ENCODE measurements at places on chromosomes 2 and 18.

DNA sequence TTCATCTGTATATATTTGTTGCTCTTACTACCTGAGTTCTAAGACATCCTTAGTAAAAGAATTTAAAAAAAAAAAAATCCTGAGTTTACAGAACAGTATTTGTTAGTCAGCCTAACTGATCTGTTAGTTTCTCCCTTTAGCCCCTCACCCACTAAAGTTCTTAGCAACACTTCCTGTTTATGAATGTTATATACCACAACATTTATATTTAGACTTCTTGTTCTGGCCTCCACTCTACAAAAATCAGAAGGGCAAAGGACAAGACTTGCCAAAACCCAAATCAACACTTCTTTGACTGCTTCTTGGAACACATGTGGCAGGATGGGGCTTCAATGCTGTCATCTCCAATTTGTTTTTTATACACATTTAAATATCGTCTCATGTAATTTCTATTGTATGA lies 71.1 kb downstream of the MGAT5 start:
- DNase-seq: no peak

DNA sequence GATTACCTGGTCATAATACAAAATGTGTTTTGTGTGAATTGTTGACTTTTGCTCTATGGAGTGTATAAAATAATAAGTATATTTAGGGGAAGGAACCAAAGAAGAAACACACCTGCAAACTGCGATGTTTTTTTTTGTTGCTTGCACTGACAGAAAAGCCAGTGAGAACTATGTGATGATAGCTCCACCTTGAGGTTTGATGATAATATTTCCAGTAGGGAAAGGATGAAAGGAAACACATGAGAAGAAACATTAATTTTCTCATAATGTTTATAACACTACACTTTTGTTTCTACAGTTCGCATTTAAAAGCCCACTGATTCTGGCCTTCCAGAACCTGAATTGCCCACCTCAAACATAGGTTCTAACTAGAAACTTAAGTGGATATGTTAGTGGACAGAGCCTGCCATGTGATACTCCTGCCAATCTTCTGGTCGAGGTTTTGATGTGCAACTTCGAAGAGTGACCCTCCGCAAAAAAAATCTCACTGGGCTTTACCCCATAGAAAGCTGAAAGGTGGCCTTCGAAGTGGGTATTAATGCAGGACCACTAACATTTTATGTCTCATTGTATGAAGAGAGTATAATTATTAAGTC lies 476.4 kb upstream of the SPHKAP start:
- no peak for DNase-seq

- no peak for DNase-seq
These were observed 165.2 kb upstream of the EPC2 start for GRCh38 chr2:148479398-148479797.

GRCh38 chr2:69780921-69781320 lies 39.0 kb downstream of the ANXA4 start:
- DNase-seq: no peak

- no peak for DNase-seq
These were observed 542.6 kb downstream of the ZEB2 start for GRCh38 chr2:143977356-143977755.

- no peak for DNase-seq
These were observed 1.1 kb downstream of the PRLH start for GRCh38 chr2:237567276-237568029.

- DNase-seq: no peak
These were observed 270.2 kb upstream of the RAB6C start for GRCh38 chr2:129709001-129709955.

DNA sequence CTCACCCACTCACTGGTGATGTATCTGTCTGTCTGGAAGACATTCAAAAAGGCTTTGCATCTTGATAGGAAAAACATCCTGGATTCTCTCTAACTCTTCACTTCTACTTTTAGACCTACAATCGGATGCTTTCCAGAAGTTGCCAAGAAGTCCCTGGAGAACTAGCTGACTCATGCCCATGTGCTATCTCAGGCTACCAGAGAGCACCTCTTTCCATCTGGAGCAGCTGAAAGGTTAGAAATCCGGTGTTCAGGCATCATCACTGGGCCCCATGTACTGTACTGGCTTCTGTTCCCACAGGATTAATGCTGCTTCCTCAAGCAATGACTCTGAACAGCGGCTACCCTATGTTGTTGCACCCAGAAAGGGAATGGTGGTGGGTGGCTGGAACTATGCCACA lies 259.0 kb downstream of the NBAS start:
- DNase-seq: no peak

GRCh38 chr2:29273004-29273684 lies 157.9 kb downstream of the CLIP4 start:
- DNase-seq: no peak

DNA sequence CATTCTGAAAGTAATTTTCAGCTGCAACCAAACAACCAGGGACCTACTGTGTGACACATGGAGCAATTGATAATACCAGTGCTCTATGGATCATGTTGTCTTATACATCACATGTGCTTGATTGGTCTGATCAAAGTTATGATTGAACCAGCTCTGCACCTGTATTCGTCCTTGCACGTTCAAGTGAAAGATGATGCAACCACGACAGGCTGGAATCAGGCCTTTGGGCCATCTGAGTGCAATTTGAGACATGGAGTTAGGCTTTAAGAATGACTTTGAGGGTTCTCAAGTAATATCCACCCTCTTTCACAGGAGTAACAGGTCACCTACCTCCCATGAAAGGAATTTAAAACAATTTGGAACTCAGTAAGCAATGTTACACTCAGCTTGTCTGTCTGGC lies 165.2 kb downstream of the SLC8A1 start:
- DNase-seq: no peak

DNA sequence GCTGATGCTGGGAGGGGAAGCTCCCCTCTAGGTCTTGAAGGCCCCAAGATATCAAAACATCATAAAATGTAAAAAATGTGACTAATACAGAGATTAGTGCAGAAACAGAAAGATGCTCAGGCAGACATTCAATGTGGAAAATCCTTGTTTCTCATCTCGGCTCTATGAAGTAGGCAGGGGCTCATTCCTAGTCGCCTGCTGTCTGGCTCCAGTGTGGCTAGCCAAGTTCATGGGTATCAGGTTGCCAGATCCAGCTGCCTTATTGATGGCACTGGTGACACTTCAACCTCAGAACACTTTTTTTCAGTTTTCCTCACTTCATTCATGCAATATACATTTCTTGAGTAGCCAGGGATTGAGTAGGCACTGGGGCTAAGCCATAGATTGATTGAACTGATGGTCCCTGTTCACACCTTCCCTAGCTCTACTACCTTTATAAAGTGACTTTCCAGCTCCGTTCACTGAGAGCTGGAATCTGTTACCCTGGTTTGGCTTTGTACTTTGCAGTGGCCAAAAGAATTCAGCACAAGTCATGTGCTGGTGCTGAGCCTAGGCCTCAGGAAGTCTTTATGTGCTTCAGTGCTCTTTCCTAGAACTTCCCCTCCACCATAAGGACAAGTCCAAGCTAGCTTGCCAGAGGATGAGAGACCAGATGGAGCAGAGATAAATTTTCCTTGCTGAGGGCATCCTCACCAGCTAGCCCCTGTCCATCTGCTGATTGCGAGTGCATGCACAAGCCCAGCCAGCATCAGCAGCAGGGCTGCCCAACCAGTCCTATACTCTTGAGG lies 373.6 kb upstream of the ST6GAL2 start:
- DNase-seq: no peak

DNA sequence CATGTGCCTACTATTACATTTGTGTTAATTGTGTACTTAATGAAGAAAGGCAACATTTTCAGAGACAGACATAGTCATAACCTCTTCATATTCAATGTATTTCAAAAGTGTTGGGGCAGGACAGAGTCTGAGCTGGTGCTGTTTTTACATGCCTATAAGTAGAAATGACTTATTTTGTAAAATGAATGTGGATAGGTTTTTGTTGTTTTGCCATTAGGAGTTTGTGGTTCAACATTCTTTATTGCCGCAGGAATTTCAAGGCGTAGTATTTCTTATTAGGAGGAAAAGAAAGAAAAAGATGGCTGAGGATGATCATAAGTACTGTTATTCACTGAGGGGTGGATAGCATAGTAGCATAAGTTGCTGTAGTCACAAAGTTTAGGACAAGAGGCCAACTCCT lies 21.2 kb upstream of the ASXL3 start:
- no peak for DNase-seq

GRCh38 chr2:164745012-164745797 lies 96.4 kb downstream of the COBLL1 start:
- no peak for DNase-seq

DNA sequence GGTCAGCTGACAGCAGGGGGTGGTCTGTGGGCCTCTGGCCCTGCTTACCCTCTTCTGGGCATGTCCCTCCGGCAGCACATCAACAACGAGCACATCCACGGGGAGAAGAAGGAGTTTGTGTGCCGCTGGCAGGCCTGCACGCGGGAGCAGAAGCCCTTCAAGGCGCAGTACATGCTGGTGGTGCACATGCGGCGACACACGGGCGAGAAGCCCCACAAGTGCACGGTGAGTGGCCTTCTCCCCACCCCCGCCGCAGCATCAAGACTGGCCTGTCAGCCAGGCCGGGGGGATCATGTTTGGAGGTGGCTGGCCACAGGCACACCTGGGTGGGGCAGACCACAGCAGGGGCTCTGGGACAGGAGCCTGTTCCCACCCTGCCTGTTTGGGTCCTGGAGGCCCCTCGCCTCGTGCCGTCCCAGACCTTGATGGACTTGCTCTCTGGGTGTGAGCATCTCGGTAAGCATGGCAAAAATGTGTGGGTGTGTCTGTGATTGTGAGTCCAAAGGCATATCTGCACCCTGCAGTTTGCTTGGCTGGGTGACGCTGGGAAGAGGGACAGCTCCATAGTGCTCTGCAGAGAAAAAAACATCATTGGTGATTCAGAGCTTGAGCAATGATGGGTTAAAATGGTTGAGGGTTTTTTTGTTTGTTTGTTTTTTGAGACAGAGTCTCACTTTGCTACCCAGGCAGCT lies 242.8 kb downstream of the GLI2 start:
- DNase-seq: no peak

DNA sequence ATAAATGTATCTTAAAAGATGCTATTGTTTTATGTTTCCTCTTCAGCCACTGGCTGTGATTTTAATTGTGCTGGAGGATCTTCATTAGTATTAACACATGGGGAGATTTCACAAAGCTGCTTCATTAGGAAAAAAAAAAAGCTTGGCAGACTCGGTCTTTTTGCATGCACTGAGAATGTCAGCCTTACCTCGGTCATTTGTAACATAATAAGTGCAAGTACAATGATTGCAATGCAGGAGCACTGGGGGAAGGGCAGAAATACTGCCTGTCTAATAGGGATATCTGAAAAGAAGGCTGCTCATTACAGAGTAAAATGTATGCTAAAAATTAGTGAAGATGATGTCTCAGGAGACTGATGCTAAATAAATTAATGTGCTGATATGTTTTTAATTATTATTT lies 1.3 kb upstream of the BAZ2B start:
- DNase-seq: no peak

DNA sequence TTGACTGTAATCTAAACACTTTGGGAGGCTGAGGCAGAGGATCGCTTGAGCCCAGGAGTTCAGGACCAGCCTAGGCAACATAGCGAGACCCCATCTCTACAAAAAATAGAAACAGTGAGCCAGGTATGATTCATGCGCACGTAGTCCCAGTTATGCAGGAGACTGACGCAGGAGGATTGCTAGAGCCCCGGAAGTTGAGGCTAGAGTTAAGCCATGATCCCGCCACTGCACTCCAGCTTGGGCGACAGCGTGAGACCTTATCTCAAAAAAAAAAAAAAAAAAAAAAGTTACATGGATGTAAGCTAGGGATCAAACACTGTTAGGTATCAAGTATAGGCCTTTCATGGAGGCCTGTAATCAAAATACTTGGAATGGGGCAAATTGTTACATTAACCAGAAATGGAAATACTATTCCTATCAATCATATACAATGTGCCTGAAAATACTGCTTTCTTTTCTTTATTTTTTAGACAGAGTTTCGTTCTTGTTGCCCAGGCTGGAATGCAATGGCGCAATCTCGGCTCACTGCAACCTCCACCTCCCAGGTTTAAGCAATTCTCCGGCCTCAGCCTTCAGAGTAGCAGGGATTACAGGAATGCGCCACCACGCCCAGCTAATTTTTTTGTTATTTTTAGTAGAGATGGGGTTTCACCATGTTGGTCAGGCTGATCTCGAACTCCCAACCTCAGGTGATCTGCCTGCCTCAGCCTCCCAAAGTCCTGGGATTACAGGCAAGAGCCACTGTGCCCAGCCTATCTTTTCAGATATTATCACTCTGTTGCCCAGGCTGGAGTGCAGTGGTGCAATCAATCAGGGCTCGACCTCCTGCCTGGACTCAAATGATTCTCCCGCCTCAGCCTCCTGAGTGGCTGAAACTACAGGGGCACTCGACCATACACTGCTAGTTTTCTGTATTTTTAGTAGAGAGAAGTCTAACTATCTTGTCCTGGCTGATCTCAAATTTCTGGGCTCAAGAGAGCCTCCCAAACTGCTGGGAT lies 27.2 kb downstream of the XPO1 start:
- no peak for DNase-seq

- no peak for DNase-seq
These were observed 78.3 kb downstream of the BCL2 start for GRCh38 chr18:63241317-63241712.
